Bronchial smooth muscle cell (primary cell): ENCODE measurements at places on chromosomes 6 and 20. TPM values are rescaled to one million over a fixed set of nuclear protein-coding genes. Genes with fewer than 3 reads are reported as not detected.

The DNMT3B gene
- total RNA-seq = 1.1 and 1.5 TPM in 2 replicates

The NRN1 gene
- 0.09 and 0.16 TPM in 2 replicates for total RNA-seq

The CLVS2 gene
- total RNA-seq = under 0.01 TPM in 1 of 2 replicates, not detected in the other

The ADGRF1 gene
- total RNA-seq = under 0.01 TPM in 1 of 2 replicates, not detected in the other

The PDE7B gene
- total RNA-seq = 43.3 and 65.6 TPM in 2 replicates

The KIF25 gene
- total RNA-seq = not detected in 2 replicates

The MAPK13 gene
- 5.2 and 10.2 TPM in 2 replicates for total RNA-seq

The CBLN4 gene
- total RNA-seq = not detected in 2 replicates

The BTNL2 gene
- not detected in 2 replicates for total RNA-seq

The TNFAIP3 gene
- total RNA-seq = 2.8 and 3.7 TPM in 2 replicates

The KCNQ5 gene
- 0.32 and 0.34 TPM in 2 replicates for total RNA-seq

The LAMP5 gene
- total RNA-seq = not detected in 2 replicates

The HDGFL1 gene
- not detected in 2 replicates for total RNA-seq

The CCDC28A gene
- 18.3 and 18.9 TPM in 2 replicates for total RNA-seq

The HTR1E gene
- total RNA-seq = not detected in 2 replicates

The MDC1 gene
- total RNA-seq = 2.4 and 3.2 TPM in 2 replicates

The FAM184A gene
- under 0.01 and 0.16 TPM in 2 replicates for total RNA-seq

The TRIM31 gene
- total RNA-seq = not detected in 2 replicates

The EYA2 gene
- 2.4 and 12.0 TPM in 2 replicates for total RNA-seq

The EDN1 gene
- total RNA-seq = under 0.01 and 0.16 TPM in 2 replicates

The OXT gene
- not detected in 2 replicates for total RNA-seq

The FAM217A gene
- total RNA-seq = not detected in 2 replicates

The CFAP206 gene
- total RNA-seq = 0.16 and 0.34 TPM in 2 replicates

The TMEM74B gene
- total RNA-seq = not detected in 2 replicates

The USP49 gene
- total RNA-seq = 2.2 and 2.4 TPM in 2 replicates

The NNAT gene
- 0.26 and 0.47 TPM in 2 replicates for total RNA-seq

The LTB gene
- total RNA-seq = not detected in 2 replicates

The CDSN gene
- not detected in 2 replicates for total RNA-seq

The KHDC1L gene
- not detected in 2 replicates for total RNA-seq

The SLC12A5 gene
- under 0.01 TPM in 2 replicates for total RNA-seq

The SRF gene
- total RNA-seq = 7.7 and 13.6 TPM in 2 replicates

The ECT2L gene
- total RNA-seq = 0.09 and 0.16 TPM in 2 replicates

The LAMA4 gene
- 569 and 653 TPM in 2 replicates for total RNA-seq

The OPRL1 gene
- 2.2 and 3.5 TPM in 2 replicates for total RNA-seq

The OR2H1 gene
- total RNA-seq = not detected in 2 replicates
